Ovary (tissue), 10 donors: ENCODE measurements at places on chromosomes 3 and 15. TPM values are rescaled to one million over a fixed set of nuclear protein-coding genes. Genes with fewer than 3 reads are reported as not detected.

GRCh38 chr3:194329583-194329965 lies 21.6 kb downstream of the CPN2 start:
- H3K4me3 ChIP-seq, result no peak overlapping the region
- DNase-seq, result no peak
- no peaks in the 10 kb centered on the region for H3K27me3 ChIP-seq
- H3K36me3 ChIP-seq, result no peaks in the 10 kb centered on the region
- H3K27ac ChIP-seq, result no peak overlapping the region
- H3K4me1 ChIP-seq, result no peaks in the 10 kb centered on the region

- H3K27ac ChIP-seq, result no peak overlapping the region
- H3K27me3 ChIP-seq, result no peaks in the 10 kb centered on the region
- H3K36me3 ChIP-seq, result no peaks in the 10 kb centered on the region
- DNase-seq, result no peak
- no peaks in the 10 kb centered on the region for H3K4me1 ChIP-seq
- H3K4me3 ChIP-seq, result no peak overlapping the region
Observed at GRCh38 chr3:76643623-76644304, 396.1 kb upstream of the ROBO2 start.

GRCh38 chr15:53400986-53401385 lies 358.5 kb downstream of the WDR72 start:
- no peaks in the 10 kb centered on the region for H3K36me3 ChIP-seq
- no peak overlapping the region for H3K4me3 ChIP-seq
- no peak overlapping the region for H3K27ac ChIP-seq
- H3K4me1 ChIP-seq, result no peaks in the 10 kb centered on the region
- H3K27me3 ChIP-seq, result no peaks in the 10 kb centered on the region
- no peak for DNase-seq

DNA sequence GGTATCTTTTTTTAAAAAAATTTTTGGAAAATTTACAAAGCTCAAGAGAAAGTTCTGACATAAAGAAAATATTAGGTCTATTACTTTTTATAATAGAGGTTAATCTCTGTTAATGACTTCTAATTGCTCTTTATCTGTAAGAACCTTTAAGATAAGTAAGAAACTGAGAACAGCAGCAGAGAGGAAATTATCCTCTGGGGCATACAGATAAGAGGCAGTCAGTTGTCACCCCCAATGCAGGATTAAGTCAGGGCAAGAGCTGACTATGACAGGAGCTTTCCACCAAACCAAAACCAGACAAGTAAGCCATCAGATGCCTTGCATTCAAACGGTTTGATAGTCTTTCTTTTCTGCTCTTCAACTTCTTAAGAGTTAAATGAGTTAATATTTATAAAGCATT lies 149.0 kb downstream of the GSK3B start:
- no peak overlapping the region for H3K27ac ChIP-seq
- no peaks in the 10 kb centered on the region for H3K36me3 ChIP-seq
- no peaks in the 10 kb centered on the region for H3K27me3 ChIP-seq
- no peak for DNase-seq
- H3K4me1 ChIP-seq, result no peaks in the 10 kb centered on the region

- H3K27me3 ChIP-seq, result no peaks in the 10 kb centered on the region
- H3K4me3 ChIP-seq, result no peak overlapping the region
- H3K36me3 ChIP-seq, result no peaks in the 10 kb centered on the region
- peaks cover 6% of the 10 kb centered on the region for H3K4me1 ChIP-seq
Observed at GRCh38 chr3:124999897-125000435, 55.8 kb downstream of the HEG1 start.

DNA sequence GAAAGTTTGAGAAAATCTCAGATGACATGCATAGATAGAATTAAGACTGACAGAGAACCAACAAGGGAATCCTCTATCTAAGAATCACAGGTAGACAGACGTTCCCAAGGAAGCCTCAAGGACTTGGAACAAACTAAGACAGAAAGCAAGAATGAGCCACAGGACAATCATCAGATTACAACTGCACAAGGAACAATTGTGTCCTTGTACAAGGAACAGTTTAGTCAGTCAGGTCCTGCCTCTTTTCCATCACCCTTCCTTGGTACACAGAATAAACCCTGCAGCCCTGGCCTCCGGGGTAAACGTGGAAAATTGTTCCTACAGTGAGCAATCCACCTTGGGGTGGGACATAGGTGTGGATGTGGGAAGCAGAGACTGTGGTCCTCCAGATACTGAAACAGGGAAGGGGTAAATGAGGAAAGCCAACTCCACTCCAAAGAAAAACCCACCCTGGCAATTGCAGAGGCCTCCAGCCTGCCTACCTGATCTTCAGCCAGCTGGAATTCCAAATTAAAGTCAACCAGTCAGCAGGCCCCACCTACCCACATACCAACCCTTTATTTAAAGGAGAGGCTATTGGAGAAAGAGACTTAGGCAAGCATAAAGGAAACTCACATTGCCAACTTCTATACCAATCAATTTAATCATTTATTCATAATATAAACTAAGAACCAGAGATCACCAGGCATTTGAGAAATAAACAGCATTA lies 73.4 kb downstream of the ULK4 start:
- H3K27ac ChIP-seq, result no peak overlapping the region
- no peaks in the 10 kb centered on the region for H3K36me3 ChIP-seq
- no peak for DNase-seq
- no peak overlapping the region for H3K4me3 ChIP-seq
- no peaks in the 10 kb centered on the region for H3K27me3 ChIP-seq

EOMES gene
- 0.15 TPM for total RNA-seq

TYRO3 gene
- 109 TPM for total RNA-seq

OR5H6 gene
- total RNA-seq, result not detected
